ENCODE measurements at places on chromosomes 4 and X.

DNA sequence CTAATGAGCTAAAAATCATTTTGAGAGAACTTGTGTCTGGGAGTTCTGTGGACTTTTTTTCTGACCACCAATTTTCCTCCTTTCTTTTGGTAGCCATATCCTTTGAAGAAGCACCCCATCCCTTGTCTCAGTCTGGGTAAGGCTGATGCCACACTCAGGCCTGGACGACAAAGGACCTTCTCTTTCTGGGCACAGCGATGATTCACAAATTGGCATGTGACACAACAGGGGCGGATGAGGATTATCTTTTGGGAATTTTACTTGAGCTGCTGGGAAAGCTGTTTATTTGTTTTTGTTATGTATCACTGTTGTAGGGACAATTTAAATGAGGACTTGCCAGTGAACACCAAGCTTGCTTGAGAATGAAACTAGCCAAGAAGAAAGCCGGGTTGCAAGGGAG lies 233.4 kb upstream of the HAND2 start:
- no peak for DNase-seq

DNA sequence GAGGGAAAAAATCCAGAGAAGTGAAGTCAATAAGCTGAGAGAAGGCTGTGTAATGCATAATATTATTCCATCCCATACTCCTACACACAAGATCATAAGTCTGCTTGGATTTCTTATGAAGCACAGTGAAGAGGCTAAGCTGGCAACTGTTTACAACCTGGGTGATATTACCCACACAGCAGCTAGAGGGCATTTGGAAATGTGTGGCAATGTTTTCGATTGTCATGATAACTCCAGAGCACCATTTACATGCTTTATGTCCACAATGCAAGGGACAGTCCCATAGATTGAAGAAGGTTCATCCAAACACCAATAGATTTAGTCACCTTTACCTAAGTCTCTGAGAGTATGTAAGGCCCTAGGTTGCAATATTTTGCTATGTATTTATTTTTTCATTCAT lies 412.2 kb downstream of the PPP3CA start:
- no peak for DNase-seq

GRCh38 chr4:53321151-53321983 lies 44.5 kb downstream of the SCFD2 start:
- DNase-seq = no peak

DNA sequence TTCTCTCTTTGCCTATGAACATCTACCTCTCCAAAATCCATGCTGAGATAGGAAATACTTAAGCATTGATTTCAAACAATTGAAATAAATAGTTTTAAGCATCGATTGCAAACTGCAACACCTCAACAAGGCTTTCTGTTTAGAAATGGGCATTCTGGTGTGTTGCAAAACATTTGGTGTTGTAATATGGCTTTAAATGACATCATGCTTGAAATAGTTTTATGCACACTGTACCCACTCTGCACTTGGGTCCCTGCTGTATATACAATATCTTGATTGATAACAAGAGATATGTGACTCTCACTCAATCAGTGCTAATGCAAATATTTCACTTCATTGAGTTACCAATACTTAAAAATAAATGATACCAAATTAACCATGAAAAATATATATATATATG lies 964.9 kb upstream of the GRIA3 start:
- DNase-seq = no peak

DNA sequence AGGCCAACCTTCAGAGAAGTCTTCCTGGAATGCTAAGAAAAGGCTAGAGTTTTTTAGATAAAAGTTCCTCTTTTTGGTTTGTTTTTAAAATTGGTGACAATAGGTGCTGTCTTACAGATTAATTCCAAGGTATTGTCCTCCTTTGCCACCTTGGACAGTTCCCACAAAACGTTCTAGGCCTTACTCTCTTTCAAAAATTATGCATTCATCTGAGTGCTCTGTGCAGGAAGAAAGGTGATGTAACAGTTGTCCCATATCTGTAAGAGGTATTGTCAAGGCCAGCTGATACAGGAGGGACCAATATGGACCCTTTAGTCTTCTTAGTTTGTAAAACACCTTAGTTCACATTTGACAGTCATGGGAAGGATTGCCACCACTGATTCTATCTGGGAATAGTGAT lies 15.9 kb upstream of the CXCL5 start:
- DNase-seq = no peak

GRCh38 chrX:75603833-75604232 lies 81.0 kb upstream of the ZDHHC15 start:
- DNase-seq = no peak

GRCh38 chr4:118839221-118839927 lies 3.4 kb upstream of the SEC24D start:
- no peak for DNase-seq

DNA sequence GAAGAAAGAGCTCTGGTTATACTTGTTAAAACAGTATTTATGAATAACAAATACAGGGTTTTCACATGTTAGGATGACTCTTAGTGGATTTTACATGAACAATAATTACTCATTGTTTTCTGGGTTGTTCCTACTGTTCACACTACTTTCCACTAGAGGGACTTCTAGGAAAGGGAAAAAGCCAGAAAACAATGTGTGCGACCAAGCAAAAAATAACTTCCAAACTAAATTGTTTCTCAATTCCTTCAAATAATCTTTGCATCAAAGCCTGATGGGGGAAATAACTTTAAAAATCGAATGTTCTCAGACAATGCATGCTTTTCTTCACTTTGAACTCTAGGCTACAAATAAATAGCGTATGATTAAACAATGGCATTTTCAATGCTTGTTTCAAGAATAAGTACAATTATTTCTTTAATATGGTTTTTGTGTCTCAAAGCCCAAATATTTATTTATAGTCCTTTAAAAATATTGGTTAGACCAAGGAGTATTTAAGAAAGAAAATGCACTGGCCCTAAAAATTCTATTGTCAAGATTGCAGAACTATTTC lies 72.1 kb upstream of the ETNPPL start:
- DNase-seq = no peak

DNA sequence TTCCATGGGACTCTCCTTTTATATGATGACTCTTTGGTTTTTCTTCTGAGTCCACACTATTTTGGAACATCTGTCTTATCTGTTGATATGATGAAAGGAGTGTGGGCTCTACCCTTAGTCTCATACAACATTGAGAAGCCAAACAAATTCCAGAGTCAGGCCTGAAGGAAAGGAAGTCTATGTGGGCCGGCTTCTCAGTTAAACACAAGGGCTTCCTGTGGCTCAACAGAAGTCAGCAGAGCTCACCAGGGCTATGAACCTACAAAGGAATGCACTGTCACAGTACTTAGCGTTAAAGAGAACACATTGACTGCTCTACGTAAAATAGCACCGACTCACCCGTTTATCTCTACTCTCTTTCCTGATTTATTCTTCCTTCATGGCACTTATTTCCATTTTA lies 641.0 kb upstream of the FRG1 start:
- DNase-seq = no peak

DNA sequence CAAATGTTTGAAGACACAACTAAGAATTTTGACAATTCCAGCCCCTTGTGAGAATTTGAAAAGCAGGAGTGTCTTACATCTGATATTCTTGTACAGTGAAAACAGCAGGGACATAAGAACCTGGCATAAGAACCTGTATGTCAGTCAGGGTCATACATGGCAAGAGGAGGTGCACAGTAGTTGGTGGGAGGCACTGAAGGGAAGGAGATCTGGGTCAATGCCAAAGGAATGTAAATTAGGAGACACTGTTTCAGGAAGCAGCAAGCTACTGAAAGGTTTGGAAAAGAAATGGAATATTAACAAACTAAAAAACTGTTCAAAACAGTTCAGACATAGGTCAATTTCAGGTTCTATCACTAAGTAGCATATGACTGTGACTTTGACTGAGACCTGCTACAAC lies 25.0 kb upstream of the SPP1 start:
- no peak for DNase-seq

DNA sequence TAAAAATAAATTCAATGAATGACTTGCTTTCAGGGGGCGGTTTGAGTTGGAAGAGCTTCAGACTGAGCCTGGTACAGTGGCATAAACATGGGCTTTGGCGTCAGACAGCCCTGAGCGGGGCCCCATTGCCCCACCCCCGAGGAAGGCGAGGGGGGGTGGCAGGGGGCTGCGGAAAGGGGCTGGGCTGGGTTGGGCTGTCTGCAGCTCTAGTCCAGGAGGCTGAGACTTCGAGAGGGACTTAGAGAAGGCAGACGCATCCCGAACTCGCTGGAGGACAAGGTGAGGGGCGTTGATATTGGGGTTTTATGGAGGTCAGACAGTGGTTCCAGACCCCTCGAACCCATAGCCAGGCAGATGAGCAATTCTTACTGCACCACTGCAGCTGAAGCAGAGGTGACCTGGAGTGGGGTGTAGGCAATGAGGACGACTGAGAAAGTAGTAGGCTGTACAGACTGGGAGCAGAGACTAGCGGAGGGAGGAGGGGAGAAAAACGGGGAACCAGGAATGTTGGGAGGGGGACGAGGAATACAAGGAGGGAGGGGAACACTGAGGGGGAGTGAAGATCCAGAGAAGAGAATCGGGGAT lies at the start of gene MAGED2:
TSS of gene MAGED2 (plus strand) at position 222 of the 585 bp plus-strand sequence. CDS start 1,587 bp downstream, outside the sequence.
- DNase-seq = peak; percentile 12

- DNase-seq = no peak
These were observed 156.9 kb downstream of the SLIT2 start for GRCh38 chr4:20408611-20409010.

DNA sequence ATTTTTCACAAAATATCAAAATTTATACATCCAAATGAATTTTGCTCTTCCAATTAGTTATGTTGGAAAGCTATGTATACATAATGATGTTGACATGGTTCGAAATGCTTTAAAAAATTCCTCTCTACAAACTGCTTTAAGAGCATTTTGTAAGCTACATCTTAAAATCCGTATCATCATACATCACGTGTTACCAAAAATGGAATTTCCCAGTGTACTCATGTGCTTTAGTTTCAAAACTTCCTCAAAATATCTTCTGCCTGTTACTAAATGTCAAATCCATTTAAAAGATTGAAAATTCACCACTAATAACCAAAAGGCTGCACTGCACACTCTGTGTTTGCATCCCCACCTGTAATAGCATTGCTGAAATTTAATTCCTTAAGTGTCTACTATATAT lies 87.9 kb downstream of the WDFY3 start:
- DNase-seq = no peak

DNA sequence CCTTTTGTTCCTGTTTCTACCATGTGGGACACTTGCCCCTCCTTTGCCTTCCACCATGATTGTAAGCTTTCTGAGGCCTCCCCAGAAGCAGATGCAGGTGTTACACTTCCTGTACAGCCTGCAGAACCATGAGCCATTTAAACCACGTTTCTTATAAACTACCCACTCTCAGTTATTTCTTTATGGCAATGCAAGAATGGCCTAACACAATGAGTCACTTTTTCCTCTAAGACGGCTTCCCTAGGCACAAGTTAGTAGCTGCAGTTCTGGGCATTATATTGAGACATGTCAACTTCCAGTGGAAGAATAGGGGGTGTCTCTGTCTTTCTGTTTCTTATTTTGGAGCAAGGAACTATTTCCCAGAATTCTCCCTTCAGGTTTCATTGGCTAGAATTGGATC lies 32.9 kb upstream of the DIPK2B start:
- no peak for DNase-seq

GRCh38 chr4:126762663-126763247 lies 870.0 kb upstream of the INTU start:
- DNase-seq = no peak

DNA sequence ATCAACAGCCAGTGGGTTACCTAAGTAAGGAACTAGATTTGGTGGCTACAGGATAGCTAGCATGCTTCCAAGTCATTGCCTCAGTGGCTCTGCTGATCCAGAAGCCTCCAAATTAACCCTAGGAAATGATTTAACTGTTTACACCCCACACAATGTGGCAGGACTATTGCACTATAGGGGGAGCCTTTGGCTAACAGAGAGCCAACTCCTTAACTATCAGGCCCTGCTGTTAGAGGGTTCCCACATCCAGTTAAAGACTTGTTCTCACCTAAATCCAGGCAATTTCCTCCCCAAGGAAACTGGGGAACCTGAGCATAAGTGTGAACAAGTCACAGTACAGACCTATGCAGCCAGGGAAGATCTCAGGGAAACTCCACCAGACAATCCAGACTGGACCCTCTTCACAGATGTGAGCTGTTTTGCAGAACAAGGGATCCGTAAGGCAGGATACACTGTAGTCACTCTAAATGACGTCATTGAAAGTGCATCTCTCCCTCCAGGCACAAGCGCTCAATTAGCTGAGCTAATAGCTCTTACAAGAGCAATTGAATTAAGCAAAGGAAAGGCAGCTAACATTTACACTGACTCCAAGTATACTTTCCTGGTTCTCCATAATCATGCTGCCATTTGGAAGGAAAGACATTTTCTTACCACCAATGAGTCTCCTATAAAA lies 185.3 kb upstream of the SPOCK3 start:
- DNase-seq = no peak

- DNase-seq = no peak
These were observed 2361.9 kb downstream of the ARAP2 start for GRCh38 chr4:33882246-33882990.

DNA sequence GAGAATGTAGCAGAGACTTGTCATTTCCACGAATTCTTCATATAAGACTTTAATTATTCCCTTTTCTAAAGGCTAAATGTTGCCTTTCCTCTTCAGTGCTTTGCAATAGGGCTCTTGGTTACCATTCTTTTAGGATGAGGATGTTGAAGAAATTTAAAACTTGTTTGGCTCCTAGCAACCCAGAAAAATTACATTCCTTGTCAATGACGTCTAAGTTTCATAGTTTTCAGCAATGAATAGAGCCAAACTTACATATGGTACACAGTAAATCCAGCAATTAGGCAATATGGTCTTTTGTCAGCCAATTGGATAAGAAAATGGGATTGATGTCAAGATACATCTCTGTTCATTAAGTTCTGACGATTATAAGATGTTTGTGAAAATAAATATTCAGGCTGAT lies 1639.6 kb upstream of the PCDH10 start:
- no peak for DNase-seq

GRCh38 chr4:124903995-124904722 lies 191.6 kb upstream of the ANKRD50 start:
- DNase-seq = no peak

DNA sequence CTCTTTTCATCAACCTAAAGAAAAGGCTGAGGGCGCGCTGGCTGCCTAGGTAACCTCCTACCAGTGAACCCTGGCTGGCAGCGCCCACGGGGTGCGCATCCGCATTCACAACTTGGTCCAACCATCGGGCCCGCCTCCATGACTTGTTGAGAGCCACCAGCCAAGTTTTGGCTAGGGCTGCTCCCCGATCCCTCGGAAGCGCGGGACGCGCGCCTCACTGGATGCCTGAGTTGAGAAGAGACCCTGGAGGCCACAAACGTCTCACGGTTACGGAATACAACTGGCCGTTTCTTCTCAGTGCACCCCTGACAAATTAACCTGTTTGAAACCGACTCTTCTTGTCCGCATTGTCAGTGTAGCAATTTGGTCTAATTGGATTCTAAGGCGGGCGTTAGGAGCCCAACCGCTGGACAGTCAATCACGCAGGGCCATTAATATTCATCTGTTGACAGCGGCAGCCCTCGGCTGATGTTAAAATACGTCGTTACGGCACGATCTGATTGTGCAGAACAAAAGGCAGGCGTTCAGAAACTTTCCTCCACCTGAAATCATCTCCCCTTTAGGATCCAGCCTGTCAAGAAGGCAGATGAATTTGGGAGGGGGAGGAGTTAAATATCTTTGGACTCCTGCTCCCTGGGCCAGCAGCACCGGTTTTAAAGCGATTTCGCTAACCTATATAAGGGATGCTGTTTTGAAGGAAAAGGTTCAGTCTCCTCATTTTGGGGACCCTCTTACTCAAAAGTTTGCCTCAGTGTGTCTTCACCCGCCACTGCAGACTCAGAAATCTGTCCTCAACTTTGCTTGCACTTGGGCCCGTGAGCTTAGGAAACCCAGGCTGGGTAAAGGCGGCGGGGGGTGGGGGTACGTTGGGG lies 1.2 kb downstream of the GPC3 start:
- no peak for DNase-seq
